ENCODE measurements at places on chromosomes 3 and 15.

DNA sequence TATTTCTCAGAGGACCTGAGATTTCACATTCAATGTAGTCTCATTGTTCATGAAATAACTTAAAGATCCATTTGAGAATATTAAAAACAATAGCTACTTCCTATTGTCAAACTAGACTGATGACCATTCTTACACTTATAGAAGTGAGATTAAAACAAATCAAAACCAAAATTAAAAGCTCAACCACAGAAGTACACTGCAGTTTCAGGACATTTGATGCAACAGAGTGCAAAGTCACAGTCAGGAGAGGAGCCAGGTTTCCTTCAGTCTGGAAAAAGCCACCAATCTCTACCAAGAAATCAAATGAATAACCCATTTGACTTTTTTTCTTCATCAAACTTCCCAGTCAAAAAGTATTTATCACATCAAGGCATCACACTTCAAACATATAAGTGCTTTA is 5.5 kb downstream of the CCPG1 start:
- no peak for DNase-seq

- DNase-seq: no peak
Measured at GRCh38 chr3:133949438-133949837, 53.8 kb upstream of the RAB6B start.

GRCh38 chr15:65957451-65957850 is 88.2 kb downstream of the RAB11A start:
- DNase-seq: no peak

GRCh38 chr3:2921452-2921851 is 188.7 kb downstream of the IL5RA start:
- DNase-seq: no peak

DNA sequence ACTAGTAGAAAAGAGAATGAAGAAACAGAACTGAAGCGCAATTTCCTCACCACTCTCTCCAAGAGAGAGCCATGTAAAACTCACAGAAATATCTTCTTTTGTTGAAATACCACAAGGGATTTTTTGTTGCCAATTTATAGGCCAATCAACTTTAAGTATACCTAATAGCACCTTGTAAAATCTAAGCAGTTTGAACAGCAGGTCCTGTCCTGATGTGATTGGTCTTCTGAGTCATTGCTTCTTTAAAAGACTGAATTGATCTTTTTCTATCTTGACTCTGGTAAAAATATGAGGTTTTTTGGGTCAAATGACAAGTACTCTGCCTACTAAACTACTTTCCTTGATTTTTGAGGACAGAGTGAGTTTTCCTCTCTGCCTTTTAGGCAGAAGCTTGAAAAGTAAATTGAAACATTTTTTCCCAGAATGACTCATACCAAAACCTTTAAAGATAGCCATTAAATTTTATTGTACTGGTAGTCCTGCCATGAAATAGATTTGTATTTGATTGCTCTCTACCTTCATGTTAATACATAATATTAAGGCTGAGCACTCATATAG is 343.9 kb upstream of the CBLB start:
- DNase-seq: no peak

- no peak for DNase-seq
Measured at GRCh38 chr3:42807929-42808328, 1.3 kb upstream of the ACKR2 start.

DNA sequence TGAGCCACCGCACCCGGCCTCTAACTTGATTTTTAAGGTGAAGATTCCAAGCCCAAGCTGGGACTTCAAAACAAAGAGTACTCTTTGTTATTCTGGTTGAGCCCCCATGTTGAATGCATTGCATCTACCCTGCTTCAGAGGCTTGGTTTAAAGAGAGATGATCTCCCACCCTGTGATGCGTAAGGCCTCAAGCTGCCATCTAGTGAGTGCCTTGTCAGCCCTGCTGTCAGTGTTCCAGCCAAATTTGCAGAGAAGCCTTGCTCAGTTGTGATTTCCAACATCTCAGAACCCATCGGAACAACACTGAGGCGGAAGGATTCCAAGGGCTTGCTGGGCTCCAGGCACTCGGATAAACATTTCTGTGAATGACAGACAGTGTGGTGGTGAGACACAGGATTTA is 210.7 kb upstream of the RGMA start:
- DNase-seq: no peak

GRCh38 chr3:117939425-117940027 is 1095.1 kb downstream of the IGSF11 start:
- no peak for DNase-seq

DNA sequence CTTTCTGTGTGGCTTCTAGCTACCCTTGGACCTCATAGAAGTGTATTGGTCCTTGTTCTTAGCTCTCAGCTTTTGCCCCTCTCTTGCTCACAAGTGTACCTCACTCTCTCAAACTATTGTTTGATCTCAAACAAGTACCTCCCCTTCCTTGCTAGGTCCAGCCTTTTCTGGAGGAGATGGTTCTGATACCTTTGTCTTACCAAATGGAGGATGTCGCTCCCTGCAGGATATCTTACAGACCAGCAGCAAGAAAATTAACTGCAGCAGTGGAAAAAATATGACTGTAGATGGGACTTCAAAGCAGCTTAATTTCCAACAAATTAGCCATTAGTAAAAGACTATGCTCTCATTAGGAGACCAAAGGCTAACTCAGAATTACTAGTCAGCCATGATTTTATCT is 388.1 kb upstream of the ROBO2 start:
- no peak for DNase-seq

GRCh38 chr3:16290007-16290826 is 25.2 kb downstream of the OXNAD1 start:
- no peak for DNase-seq

DNA sequence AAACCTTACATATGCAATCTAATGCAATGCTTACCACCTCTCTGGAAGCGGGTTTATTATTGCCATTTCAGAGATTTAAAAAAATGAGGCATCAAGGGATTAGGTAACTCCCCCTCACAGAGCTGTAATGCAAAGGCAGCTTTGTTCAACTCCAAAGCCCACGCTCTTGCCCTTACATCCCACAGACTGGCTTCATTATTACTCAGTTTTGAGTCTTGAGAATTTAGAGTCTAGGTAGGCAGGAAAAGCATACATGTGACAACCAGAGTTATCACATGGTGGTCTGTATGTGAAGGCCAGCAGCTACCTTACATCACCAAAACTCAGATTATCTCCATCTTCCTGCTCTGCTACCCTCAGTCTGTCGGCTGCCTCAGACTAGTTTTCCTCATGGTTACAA is 326.9 kb downstream of the UACA start:
- DNase-seq: no peak

DNA sequence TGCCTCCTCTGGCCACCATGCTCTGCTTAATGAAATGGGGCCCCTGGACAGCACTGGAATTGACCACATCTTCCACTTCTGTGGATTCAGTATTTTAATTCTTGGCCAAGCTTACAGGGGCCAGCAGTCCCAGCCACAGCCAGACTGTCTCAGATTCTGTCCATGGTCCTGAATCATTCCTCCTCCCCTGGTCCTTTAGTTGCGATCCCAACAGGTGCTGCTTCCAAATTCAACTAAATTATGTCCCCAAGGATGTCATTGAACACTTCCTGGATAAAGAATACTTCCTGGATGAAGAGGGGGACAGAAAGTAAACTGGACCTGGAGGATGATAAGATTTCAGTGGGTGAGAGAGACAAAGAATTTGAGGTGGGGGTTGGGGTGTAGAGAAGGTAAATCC is 111.1 kb upstream of the FOXB1 start:
- no peak for DNase-seq
